NCI-H1436 (cell line): ENCODE measurements at places on chromosomes 2 and 18.

- peak; percentile 71 for DNase-seq
Measured at GRCh38 chr18:8685141-8685913, 20.0 kb upstream of the MTCL1 start.

GRCh38 chr18:77167251-77167650 is 34.7 kb upstream of the MBP start:
- DNase-seq: no peak

GRCh38 chr2:10000541-10000940 is 42.8 kb upstream of the KLF11 start:
- no peak for DNase-seq

DNA sequence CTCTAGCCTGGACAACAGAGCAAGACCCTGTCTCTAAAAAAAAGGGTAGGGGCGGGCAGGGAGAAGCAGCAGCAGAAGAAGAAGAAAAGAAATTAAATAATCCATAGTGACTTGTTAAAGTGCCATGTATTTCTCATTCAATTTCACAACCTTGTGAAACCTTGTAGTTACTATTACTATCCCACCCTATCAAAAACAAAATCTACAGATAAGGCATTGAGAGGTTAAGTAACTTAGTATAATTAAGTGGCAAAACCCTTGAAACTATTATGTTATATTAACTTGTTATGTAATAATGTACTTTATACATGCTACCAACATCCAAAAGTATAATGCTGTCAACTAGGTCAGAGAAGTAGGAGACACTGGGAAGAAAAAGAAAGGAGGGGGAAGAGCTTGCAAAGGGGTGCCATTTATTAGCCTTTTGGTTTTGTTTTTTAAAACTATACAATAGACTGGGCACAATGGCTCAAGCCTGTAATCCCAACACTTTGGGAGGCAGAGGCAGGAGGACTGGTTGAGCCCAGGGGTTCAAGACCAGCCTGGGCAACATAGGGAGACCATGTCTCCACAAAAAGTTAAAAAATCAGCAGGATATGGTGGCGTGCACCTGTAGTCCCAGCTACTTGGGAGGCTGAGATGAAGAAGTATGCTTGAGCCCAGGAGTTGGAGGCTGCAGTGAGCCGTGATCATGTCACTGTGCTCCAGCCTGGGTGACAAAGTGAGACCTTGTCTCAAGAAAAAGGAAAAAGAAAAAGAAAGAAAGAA is 11.3 kb downstream of the TLK1 start:
- DNase-seq: no peak

- no peak for DNase-seq
Measured at GRCh38 chr2:157789933-157790511, 86.1 kb downstream of the ACVR1 start.

GRCh38 chr2:102093662-102094061 is 48.9 kb upstream of the IL1R1 start:
- DNase-seq: no peak

DNA sequence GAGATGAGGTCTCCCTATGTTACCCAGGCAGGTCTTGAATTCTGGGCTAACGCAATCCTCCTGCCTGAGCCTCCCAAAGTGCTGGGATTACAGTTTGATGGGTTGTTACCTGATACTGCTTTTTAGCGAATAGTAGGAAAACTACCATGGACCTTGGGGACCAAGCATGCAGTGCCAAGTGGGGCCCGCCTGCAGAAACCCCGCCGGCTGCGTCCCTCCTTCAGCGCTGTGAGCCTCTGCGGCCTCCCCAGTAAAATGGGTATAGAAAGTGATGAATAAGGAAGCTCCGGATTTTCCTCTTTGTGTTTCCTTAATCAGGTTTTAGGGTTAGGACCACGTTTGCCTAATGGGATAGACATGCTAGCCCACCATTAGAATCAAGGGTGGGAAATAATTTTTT is 30.4 kb downstream of the RAMP1 start:
- no peak for DNase-seq

GRCh38 chr18:56479841-56480240 is 158.6 kb downstream of the TXNL1 start:
- no peak for DNase-seq

- DNase-seq: no peak
Measured at GRCh38 chr18:8620845-8621244, 11.6 kb downstream of the RAB12 start.

- DNase-seq: no peak
Measured at GRCh38 chr18:36350839-36351469, 53.4 kb downstream of the FHOD3 start.

GRCh38 chr18:8771930-8772329 is 66.6 kb downstream of the MTCL1 start:
- DNase-seq: no peak

- DNase-seq: no peak
Measured at GRCh38 chr18:32730620-32731091, 42.2 kb downstream of the KLHL14 start.

GRCh38 chr18:33611525-33612135 is 33.6 kb downstream of the ASXL3 start:
- no peak for DNase-seq

GRCh38 chr18:43276491-43276890 is 799 bp downstream of the SYT4 start:
- DNase-seq: no peak

- DNase-seq: no peak
Measured at GRCh38 chr2:211329421-211329820, 773.0 kb downstream of the CPS1 start.

DNA sequence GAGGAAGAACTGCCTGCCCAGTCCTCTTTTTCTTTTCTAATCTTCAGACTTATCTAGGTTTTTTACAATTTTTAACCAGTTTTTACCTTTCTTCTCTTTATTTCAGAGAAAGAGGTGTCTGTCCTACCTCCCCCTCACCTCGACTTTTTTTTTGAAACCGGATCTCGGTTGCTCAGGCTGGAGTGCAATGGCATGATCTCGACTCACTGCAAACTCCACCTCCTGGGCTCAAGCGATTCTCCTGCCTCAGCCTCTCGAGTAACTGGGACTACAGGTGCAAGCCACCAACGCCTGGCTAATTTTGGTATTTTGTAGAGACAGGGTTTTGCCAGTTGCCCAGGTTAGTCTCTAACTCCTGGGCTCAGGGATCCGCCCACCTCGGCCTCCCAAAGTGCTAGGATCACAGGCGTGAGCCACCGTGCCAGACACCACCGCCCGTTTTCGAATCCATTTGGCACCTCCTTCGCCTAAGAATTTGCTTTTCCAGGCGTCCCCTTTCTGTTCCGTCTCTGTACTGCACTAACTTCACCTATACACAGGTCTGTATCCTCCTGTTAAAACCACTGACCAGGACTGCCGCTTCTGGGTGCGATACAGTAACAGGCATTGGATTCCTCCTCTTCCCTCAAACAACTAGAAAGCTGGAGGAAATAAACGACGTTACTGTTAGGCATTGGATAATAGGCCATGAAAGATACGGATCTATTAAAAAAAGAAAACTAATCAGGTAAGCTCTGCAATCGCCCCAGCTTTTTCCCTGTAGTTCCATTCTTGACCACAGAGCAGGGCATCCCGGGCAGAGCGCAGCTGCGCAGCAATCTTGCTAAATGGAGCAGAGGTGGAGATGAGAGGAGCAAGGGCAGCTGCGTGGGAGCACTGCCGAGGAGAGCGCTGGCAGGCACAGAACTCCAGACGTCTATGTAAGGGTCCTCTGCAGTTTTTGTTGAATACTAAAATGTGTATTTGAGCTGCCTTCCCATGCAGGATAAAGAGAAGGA is 69.9 kb downstream of the ZC3H6 start:
- no peak for DNase-seq

- peak; percentile 23 for DNase-seq
Measured at GRCh38 chr2:17166506-17166905, 351.7 kb downstream of the RAD51AP2 start.

GRCh38 chr18:12053289-12053688 is 40.4 kb upstream of the ANKRD62 start:
- DNase-seq: no peak

DNA sequence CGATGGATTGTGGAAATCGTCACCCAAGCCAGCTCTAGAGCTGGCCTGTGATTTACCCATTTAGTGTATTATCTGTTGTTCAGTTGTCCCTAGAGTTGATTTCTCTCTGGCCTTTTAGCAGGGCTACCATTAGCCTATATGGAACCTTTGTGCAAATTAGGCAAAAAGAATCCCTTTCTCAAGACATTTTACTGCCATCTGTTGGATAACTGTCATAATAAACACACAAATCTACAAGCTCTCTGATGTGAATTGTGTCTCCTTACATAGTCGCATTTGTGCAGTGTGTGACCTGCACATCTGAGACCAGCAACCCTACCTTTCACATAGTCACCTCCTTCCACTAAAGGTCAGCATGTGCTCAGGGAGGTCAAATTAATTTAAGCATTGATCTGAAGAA is 34.0 kb downstream of the LOXHD1 start:
- DNase-seq: peak; percentile 2

GRCh38 chr2:26651470-26651771 is 10.3 kb upstream of the CIB4 start:
- DNase-seq: no peak
